ENCODE measurements at places on chromosomes 1 and 21.

DNA sequence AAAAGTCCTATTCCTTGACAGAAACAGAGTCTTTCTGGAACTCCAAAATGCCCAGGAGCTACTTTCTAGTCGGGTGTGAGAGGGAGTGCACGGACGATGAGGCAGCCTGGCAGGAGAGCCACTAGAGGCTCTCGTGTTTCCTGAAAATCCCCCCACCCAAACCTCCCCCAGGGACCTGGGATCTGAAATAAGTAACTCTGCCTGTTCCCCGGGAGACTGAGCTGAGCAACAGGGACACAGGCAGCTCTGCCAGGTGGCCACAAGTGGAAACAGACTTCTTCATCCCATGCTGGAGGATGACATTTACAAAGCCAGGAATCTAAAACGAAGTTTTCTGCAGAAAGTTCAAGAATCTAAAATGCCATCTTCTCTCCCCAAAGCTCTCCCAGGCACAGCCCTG, 77.1 kb downstream of the ITPKB start:
- DNase-seq = no peak

GRCh38 chr1:228272831-228273571, 65.2 kb downstream of the OBSCN start:
- no peak for DNase-seq

DNA sequence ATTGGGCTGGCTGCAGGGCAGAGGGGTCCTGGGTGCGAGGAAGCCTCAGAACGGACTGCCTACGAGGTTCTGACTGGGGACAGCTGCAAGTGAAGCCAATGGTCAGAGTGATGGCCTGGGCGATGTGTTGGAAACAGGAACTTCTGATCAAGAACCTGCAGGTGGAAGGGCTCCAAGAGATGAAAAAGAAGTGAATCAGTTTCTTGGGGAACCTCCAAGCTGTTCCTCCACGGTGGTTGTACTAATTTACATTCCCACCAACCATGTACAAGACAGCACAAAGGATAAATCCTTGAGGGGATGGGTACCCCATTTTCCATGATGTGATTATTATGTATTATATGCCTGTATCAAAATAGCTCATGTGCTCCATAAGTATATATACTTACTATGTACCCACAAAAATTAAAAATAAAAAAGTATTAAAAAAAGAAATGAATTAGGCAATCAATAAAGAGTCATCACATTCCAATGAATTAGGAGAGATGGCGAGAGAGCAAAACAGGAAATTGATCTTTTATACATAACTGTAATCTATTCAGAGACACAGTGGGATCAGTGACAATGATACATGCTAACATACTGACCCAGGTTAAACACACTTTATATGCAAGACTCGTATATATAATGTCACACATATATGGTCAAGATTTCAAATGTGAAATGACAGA, 58.1 kb downstream of the PTPN14 start:
- no peak for DNase-seq

- no peak for DNase-seq
These were observed 332.8 kb upstream of the ZRANB2 start for GRCh38 chr1:71413441-71414175.

DNA sequence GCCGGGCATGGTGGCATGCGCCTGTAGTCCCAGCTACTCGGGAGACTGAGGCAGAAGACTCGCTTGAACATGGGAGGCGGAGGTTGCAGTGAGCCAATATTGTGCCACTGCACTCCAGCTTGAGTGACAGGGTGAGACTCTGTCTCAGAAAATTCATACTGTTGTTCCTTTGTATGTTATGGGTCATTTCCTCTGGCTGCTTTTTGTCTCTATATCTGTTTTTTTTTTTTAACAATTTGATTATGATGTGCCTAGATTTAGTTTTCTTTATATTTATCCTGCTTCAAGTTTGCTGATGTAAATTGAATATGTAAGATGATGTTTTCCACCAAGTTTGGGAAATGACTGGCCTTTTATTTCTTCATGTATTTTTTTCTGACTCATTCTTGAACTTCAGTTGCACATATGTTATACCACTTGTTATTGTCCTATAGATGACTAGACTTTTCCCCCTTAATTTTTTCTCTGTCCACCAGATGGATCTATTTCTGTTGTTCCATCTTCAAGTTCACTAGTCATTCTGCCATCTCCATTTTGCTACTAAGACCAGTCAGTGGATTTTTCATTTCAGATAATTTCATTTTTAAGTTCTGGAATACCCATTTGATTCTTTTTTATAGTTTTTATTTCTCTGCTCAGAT, 173.5 kb downstream of the GALNT2 start:
- DNase-seq = no peak
